ENCODE measurements at places on chromosomes 16 and 17.
A peak's percentile ranks its signal among the peaks of the same experiment; 100 is the strongest.

DNA sequence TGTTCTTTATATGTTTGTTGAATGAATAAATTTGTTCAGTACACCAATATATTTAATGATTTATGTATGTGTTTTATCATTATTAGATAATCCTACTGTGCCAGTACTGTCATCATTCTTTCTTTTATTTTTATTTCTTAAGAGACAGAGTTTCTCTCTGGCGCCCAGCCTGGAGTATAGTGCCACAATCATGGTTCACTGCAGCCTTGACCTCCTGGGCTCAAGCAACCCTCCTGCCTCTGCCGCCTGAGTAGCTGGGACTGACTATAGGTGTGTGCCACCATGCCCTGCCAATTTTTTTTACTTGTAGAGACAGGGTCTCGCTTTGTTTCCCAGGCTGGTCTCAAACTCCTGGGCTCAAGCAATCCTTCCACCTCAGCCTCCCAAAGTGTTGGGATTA is 41.8 kb downstream of the PAFAH1B1 start:
- no peak for DNase-seq

GRCh38 chr16:69326172-69326873 is 4.1 kb downstream of the PDF start:
- DNase-seq: no peak

DNA sequence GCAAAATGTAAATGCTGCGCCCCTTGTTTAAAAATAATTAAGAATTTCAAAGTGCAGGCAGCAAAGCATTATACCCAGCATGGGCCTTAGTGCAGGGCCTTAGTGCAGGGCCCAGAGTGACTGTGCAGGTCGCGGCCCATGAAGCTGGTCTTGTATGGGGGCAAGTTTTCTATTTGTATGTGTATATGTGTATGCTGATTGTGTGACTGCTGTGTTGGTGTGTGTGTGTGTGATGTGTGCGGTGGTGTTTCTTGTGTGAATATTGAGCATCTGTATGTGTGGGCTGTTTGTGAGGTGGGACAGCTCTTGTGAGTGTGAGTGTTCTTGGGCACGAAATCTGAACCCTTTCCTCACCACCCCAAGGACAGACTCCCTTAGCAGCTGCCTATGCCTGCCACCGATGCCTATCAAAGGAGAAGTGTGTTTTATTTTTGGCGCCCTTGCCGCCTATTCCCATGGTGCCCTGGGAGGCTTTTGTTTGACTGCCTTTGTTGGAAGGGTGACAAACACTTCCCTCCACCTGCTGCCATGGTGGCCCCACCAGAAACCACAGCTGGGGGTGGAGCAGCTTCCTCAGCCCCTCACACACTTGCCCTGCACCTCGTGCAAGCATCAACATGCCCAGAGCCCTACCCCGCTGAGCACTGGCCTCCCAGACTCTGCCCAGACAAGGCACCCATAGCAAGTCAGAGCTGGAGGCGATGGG is 18.0 kb downstream of the CCR7 start:
- DNase-seq: no peak

- peak; percentile 16 for DNase-seq
Measured at GRCh38 chr16:71479420-71479819, 9.7 kb downstream of the ZNF19 start.

GRCh38 chr17:64174686-64175456 is 44.9 kb upstream of the ERN1 start:
- DNase-seq: peak; percentile 18

DNA sequence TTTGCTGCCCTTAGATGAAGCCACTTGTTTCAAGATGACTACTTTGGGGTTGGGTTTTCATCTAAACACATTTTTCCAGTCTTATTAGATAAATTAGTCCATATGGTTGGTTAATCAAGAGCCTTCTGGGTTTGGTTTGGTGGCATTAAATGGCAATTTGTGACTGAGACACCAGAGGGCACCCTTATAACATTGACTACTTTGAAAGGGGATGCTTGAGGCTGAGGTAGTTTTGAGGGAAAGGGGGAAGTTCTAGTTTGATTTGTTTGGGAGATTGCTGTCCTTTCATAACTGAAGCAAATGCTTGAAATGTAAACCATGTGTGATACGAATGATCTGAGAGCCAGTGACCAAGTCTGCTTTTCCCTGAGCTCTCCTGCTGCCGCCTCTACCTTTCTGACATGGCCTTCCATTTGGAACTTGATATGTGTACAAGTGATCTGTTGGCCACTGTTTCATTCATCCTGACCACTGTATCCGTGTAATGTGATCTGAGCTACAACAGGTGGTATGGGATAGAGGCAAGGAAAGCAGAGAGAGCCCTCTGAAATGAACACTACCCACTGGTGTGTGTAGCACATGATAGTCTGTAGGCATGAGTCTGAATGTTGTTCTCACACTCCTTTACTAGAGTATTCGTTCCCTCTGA is 5.8 kb upstream of the RARA start:
- peak; percentile 75 for DNase-seq

- peak; percentile 97 for DNase-seq
Measured at GRCh38 chr17:77332981-77333685, 192.4 kb downstream of the SEC14L1 start.

DNA sequence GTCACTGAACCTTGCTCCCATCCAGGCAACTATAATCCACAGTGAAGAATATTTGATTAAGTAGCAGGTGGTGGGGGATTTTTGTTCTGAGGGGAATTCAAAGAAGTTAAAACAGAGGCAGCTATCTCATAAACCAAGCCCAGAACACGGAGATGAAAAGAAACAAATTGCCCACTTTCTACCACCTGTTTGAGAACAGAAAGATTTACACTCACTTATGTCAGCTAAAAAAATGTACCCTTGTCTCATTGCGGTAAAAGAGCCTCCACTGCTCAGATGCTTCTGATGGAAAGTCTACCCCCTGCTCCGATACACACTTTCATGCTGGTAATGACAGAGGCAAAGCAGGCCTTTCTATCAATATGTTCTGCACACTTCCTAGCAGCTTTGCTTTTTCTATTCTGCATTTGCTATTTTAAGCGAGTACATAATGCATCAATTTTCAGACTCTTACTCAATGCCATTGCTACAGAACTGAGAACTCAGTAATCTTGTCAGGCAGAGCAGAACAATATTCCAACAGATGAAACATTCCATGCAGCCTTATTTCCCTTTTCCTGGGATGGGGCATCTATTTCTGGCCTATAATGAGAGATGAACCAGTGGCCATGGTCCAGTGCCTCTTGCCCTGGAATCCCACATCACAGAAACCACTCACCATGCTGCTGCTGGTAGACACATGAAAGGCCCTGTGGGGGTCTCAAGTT is 29.0 kb downstream of the CDK5R1 start:
- DNase-seq: no peak

DNA sequence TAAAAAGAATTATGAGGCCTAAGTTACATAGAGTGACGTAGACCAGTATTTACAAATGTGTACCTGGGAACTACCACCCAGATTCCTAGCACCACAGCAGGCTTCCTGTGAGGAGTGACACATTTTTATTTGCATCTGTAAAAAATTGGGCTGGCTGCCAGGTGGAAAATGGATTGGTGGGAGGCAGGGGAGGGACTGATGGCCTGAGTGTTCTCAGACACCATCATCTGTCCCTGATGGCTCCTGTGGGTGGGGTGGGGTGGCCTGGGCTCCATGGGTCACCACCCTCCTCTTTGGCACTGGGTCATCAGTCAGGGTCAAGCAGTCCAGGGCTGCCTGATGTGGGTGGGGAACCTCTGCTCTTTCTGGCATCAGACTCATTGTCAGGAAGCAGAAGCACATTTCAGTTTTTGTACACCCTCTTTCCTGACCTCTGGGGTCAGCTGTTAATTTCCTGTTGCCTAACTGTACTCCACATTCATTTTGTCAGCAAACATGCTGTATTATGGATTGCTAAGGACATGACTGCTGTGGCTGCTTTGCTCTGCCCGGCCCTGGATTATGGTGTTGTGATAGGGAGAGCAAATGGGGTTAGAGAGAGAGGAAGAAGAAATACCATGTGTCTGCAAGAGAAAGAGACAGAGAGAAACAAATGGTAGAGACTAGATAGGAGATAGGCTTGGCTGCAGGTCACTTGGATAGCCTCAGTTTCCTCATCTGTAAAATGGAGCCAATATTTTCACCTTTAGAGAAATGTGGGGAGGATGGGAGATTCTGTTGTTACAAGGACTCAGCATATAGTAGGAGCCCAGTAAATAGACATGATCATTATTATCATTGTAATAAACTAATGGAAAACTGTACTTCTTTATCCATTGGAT is 11.6 kb upstream of the MFAP4 start:
- DNase-seq: peak; percentile 42

- no peak for DNase-seq
Measured at GRCh38 chr17:75048249-75048878, 1.3 kb downstream of the KCTD2 start.

GRCh38 chr17:6276711-6277110 is 158.2 kb downstream of the AIPL1 start:
- no peak for DNase-seq

- no peak for DNase-seq
Measured at GRCh38 chr17:18179804-18180203, 3.8 kb upstream of the ALKBH5 start.

- no peak for DNase-seq
Measured at GRCh38 chr17:52789829-52790228, 631.3 kb upstream of the CA10 start.

GRCh38 chr17:76384222-76384986 is at the start of gene SPHK1:
Gene SPHK1, plus strand, starts transcription at chr17:76384609. Its CDS starts 1,036 bp downstream, at chr17:76385645.
- DNase-seq: peak; percentile 90
